Temporal lobe (tissue), 4 donors: ENCODE measurements at places on chromosomes 11 and 22. TPM values are rescaled to one million over a fixed set of nuclear protein-coding genes. Genes with fewer than 3 reads are reported as not detected.

Gene C11orf97
- total RNA-seq, result 0.49 TPM

Gene TMEM126A
- total RNA-seq, result 22.9 TPM

Gene TECTA
- 2.2 TPM for total RNA-seq

Gene CYTH4
- 0.98 TPM for total RNA-seq

Gene GRM5
- 141 TPM for total RNA-seq
